Activated CD4-positive, alpha-beta T cell treated with anti-CD3 and anti-CD28 coated beads, Interleukin-2, amount 50 U/mL, for 1 hour (primary cell): ENCODE measurements at places on chromosomes 12 and 14.
A peak's percentile ranks its signal among the peaks of the same experiment; 100 is the strongest.

GRCh38 chr12:105805730-105806399, 332.9 kb downstream of the NUAK1 start:
- DNase-seq: no peak

- DNase-seq: no peak
Observed at GRCh38 chr14:35927727-35928126, 101.6 kb downstream of the BRMS1L start.

- DNase-seq: no peak
Observed at GRCh38 chr12:50556273-50556672, 51.5 kb downstream of the DIP2B start.

GRCh38 chr12:132238884-132239283, 90.5 kb downstream of the GALNT9 start:
- no peak for DNase-seq

DNA sequence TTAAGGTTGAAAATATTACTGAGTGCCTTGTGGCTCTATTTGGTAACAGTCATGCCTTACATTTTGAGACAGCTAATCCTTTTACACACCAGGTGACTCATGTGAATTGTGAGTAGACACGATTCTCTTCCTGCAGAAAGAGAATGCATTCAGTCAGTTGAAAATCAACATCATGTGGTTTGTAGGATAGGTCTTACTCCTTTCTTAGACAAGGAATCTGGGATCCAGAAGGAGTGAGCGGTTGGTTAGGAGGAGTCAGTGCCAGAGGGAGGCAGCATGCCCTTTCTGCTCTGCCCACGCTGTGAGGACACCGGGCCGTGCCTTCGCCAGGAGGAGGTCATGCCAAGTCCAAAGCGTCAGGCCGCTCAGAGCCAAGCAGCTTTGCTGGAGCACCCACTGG, 47.6 kb downstream of the TRAF3 start:
- DNase-seq: no peak

- DNase-seq: no peak
Observed at GRCh38 chr12:4281173-4281654, 7.7 kb downstream of the CCND2 start.

- DNase-seq: no peak
Observed at GRCh38 chr12:72676556-72676955, 404.4 kb downstream of the TRHDE start.

DNA sequence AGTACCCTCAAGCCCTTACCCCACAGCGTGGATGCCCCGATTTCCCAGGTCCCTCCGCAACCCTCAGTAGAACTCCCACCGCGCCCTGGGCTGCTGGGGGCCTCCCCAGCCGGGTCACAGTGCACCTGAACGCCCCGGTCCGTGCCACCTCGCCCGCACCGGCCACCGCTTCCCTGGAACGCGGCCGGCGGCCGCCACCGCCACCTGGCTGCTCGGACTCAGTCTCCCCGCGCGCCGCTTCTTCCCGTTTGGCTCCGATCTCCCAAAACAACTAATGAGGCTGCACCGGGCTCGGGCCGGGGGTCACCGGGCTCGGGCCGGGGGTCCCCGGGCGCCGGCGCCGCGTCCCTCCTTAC, 1.0 kb downstream of the ITPK1 start:
- no peak for DNase-seq

DNA sequence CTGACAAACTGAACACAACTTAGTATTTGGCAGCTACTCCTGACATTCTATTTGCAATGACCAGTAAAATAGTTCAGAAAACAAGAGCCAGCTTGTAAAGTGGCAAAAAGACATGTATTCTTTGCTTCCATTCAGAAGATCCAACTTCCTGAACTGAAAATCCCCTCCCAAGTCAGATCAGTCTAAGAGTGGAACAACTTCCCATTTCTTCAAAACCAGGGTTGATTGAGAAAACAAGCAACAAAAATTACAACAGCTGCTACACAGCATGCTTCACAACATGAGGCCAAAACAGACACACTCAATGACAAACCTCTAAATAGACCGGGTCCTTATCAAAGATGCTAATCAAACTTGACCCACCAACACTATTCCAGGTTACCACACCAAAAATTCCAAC, 40.3 kb downstream of the CIT start:
- DNase-seq: no peak

DNA sequence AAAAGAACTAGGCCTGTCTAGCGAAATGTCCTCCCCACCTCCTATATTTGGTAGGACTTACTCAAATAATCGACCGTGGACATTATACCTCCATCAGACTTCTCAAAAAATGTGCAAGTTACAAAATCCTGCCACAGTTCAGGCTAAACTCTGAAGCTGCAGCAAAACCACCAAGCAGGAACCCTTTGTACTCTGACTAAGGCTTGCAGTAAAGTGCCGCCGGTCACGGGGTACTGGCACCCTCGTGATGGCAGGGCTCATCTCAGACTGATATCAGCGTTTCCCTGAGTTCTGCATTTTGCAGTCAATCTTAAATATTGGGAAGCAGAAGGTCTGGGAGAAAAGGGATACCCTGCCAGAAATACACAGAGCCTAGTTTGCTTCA, 17.1 kb downstream of the SLC11A2 start:
- peak; percentile 58 for DNase-seq

DNA sequence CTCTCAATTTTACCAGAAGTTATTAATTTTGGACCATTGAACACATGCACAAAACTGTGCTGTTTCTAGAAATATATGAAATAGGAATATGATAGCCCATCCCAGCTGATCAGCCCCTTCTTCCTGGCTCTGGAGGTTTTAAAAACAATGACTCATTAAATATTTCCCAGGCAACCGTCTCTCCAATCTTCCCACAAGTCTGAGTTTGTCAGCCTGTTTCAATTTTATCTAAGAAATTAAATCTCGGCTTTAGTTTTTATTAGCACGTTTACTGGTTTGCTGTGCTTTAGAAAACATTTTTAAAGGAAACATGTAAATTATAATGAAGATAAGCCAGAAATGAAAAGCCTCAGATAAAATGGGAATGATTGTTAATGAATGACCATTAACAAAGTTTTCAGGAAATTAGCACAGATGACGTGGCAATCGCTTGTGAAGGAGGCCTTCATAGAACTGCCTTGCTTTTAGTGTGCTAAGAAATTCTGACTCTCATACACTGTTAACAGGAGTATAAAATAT, 89.3 kb upstream of the RAP1B start:
- DNase-seq: no peak

- no peak for DNase-seq
Observed at GRCh38 chr12:104353012-104353981, 49.8 kb downstream of the EID3 start.

GRCh38 chr14:70789961-70790360, 19.4 kb downstream of the MAP3K9 start:
- DNase-seq: no peak

DNA sequence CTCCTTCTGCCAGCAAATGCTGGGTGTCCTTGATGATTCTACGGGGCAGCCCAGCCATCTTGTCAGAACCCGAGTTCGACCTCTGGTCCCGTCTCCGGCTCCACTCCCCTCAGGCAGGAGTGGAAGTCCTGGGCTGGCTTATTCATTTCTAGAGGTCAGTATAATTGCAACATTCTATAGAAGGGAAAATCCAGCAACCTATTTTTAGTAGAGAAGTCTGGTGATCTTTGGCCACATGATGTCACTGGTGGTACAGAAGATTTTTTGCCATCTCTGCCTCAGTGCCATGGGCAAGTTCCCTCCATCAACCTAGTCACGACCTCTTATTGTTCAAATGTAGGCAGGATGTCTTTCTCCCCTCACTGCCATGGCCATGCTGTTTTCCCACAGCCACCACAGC, 22.4 kb downstream of the OR10G2 start:
- DNase-seq: no peak

DNA sequence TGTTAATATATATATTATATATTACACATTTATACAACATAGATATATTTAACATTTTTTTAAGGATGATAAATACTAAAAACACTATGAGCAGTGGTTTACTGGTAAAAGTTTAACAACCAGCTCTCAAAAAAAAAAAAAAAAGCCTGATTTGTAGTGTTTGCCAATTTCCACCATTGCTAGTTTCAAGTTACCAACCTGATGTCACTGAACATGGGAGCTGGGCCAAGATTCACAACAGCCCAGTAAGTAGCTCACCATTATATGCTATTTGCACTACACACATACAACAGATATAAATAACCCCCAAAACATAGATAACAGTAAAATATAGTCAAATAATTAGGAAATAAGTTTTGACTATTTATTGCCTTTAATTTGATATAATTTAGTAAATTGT, 28.9 kb upstream of the TMX1 start:
- DNase-seq: no peak

DNA sequence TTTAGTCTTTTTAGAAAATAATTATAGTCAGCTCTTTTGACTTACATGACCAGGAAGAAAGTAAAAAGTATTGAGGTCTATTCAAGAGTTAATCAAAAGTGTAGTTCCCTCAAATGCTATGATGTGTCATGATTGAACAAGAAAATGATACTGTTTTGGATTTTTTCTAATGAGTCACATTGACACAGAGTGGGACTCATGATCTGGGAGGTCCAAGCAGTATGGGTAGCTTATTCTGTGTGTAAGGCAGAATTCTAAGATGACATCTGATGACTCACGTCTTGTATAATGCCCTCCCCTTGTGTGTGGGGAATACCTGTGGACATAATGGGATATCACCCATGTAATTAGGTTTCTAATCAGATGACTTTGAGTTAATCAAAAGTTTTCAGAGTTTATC, 178.1 kb upstream of the DDHD1 start:
- no peak for DNase-seq

DNA sequence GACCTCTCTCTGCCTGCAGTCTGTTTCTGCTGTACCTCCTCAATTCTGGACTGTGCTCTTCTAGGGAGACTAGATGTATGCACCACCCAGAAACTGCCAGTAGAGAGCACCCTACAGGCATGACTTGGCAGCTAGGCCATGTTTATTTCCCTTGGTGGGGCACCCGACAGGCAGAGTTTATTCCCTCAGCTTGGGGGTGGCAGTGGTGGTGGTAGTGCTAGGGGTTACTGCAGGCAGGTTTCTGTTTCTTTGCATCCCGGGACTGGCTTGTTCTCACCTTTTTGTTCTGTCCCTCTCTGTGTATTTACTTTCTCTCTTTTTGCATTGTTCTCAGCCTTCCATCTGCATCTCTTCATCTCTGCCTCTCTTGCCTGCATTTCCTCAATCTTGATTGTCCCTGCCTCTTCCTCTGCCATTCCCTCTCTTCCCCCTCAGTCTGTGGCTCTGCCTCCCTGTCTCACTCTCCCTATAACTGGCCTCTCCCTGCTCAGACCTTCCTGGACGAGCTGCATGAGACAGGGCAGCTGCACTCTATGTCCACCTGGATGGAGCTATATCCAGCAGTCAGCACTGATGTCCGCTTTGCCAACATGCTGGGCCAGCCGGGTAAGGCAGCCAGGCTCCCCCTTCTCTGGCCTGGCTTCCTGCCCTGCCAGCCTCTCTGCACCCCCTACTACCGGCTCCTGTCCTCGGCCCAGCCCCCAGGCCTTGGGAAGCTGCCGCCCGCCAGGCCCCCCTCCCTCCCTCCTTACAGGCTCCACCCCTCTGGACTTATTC, 13.8 kb downstream of the PRPF40B start:
- peak; percentile 50 for DNase-seq

- no peak for DNase-seq
Observed at GRCh38 chr14:70842851-70843462, 33.6 kb upstream of the MAP3K9 start.

GRCh38 chr12:128818065-128819022, 5.4 kb downstream of the SLC15A4 start:
- DNase-seq: no peak

GRCh38 chr12:54463484-54463883, 9.9 kb downstream of the GTSF1 start:
- DNase-seq: no peak

DNA sequence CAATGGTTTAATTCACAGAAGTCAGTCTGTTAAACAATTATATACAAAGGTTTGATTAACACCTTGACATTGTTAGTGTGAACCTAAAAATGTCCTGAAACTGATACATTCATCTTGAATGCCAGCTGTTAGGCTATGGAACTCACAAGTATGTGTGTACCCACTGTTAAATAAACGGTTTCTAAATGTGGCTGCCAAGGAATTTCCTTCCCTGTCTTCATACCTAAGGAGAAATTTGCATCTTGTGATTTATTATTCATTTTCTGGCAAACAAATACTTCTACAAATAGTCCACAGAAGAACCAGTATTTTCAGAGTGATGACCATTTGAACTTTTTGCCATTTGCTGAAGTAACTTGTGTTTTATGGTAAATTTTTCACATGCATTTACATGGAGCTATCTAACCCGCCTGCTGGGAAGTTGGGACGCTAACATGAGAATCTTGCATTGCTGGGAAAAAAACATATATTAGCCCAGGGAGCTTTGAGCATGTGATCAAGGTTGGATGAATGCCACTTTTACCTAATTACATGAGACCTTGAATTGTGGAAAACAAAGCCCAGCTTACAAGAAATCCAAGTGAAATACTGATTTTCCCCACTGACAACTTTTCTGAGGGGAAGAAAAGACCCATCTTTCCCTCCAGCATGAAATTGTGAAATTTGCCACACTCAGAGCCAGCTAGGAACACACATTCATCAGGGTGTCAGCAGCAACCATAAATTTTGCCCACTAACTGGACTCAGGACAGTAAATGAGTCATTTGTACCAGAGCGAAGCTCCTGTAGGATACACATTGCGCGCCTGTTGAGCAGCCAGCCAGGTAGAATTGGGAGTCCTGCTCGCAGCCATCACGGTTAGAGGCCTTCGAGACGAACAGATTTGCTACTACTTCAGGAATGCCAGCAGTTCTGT, 118.0 kb downstream of the KICS2 start:
- DNase-seq: no peak

DNA sequence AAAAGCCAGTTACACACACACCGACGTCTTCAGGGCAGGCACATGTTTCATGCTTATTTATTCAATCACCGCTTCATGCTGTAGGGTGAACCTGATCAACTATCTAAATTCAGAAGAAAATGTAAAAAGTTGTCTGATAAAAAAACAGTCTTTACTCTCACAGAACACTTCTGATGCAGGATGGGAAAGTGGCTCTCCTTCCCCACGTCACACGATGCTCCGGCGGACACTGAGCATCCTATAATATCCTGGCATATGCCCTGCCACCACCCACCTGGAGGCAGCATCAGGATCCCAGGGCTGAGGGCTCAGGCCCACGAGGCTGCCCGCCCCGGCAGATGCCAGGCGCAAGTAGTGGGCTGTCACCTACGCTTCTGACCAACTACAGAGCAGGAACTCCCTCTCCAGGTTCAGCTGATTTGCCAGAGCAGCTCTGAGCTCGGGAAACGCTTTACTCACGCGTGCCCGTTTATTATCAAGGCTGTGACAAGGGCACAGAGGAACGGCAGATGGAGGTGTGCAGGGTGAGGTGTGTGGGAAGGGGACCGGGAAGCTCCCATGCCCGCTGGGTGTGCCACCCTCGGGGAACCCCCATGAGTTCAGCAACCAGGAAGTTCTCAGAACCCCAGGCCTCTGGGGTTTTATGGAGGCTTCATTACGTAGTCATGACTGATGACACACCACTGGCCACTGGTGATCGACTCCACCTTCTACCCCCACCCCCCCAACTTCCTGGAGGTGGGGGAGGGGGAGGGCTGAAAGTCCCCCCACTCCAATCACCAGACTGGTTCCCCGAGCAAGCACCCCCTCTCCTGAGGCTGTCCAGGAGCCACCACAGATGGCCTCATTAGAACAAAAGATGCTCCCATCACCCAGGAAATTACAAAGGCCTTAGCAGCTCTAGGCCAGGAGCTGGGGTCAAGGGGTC, 32.1 kb downstream of the SLC15A4 start:
- no peak for DNase-seq
